ENCODE measurements at places on chromosomes 5 and 9. TPM values are rescaled to one million over a fixed set of nuclear protein-coding genes. Genes with fewer than 3 reads are reported as not detected.

DNA sequence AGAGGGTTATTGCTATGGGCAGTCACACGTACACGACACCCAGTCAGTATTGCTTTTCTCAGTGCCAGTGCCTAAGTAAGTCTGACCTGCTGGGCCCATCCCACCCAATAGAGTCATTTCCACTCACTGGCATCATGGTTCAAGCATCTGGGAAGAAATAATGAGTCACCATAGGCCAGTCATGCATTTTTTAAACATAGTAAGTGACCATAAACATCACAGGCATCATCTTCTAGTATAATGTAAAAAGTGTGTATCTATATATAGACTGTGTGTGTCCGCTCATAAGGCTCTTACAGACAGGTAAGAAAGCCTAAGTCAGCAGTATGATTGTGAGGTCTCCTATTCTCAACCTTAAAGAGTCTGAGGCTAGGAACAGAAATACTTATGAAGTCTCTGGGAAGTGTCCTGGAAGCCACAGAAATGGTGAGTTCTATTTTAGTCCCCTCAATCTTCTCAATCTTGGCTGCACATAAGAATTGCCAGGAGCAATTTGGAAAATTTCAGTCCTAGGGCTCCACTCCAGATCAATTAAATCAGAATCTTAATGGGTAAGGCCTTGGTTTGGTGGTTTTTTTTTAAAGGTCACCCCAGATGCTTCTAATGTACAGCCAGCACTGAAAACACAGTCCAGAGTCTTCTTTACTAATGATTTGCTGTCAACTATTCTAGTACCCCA is 65.2 kb downstream of the ZNF366 start:
- DNase-seq: no peak

GRCh38 chr9:34203275-34203991 is 24.6 kb downstream of the UBAP1 start:
- DNase-seq: peak; percentile 45

DNA sequence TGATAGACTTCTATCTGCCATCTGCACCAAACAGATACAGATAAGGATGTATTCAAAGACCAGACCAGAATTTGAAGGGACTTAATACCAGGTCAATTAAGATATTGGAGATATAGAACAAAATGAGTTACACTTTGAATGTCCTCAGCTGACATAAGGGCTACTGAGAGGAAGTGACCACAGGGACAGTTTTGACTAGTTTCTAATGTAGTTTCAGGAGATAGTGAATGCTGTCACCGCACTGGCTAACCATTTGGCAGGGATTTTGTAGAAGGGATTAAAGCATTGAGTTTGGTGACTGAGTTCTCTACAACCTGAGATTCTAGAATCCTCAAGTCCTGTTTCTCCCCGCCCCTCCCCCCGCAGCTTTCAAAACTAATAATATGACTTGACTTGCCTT is 22.7 kb downstream of the CCNH start:
- DNase-seq: no peak

Gene FCN1
- 3.8 TPM for polyA plus RNA-seq

Gene PCDHGB1
- 0.45 TPM for polyA plus RNA-seq

Gene PRR7
- 0.96 TPM for polyA plus RNA-seq

Gene SERF1A
- polyA plus RNA-seq: 5.8 TPM

DNA sequence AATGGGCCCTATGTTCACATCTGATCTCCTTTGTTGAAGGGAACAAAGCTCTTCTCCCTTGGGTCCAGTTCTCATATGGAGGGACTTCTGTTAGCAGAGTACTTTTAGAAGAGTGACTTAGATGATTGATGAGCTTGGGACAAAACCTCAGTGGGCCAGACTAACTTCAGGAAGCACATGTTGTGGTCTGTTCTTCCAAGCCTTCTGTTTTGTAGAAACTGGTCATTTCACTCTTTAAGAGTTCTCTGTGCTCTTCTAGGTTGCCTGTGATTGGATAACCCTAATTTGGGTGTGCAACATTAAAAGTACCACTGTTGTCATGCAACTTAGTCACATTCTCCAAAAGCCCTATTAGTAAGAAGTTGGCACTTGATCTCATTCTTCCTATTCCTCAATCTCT is 183.5 kb upstream of the ACO1 start:
- DNase-seq: no peak

Gene OBP2B
- polyA plus RNA-seq: not detected

DNA sequence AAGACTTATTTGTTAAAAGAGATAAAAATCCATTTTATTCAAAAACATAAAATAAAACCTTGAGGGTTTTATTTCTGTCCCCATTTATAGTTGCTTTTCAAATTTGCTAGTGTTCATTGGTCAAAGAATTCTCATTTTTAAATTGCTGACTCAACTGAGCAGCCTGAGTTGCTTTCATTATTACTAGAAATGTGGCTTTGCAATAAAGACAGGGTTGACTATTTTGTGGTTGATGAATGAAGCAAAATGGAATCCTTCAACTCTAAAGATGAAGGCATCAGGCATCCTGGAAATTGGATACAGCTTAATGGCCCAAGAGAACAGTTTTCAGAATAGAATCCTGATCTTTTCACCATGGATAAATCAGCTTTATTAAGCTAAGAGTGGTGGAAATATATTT is 23.9 kb upstream of the PPP3R2 start:
- no peak for DNase-seq

- no peak for DNase-seq
Measured at GRCh38 chr5:156687514-156687913, 162.6 kb upstream of the PPP1R2B start.

Gene CLIC3
- polyA plus RNA-seq: 0.54 TPM

Gene DMRT3
- not detected for polyA plus RNA-seq

- no peak for DNase-seq
Measured at GRCh38 chr5:82717738-82718137, 359.5 kb downstream of the TMEM167A start.

Gene WWC1
- 1.0 TPM for polyA plus RNA-seq

Gene ANKRD55
- 0.27 TPM for polyA plus RNA-seq

DNA sequence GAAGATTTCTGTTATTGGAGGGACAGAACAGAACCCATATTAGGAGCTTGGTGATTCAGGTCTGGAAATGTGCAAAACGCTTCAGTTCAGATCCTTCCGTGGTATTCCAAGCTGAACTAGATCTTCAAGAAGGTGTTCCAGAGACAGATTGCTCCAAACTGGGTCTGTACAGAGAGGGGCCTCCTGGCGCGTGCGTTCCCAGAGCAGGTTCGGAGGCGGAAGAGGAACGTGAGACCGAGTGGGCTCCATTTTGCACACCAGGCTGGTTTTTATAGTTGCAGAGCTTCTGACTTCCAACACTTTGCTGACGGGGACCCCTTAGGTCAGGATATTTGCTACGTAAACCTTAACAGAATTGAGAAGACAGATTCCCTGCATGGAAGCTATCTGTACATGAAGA is 16.7 kb upstream of the RPL26L1 start:
- no peak for DNase-seq

- peak; percentile 69 for DNase-seq
Measured at GRCh38 chr5:157575381-157576020, at the start of gene ADAM19. Gene ADAM19, minus strand, starts transcription at chr5:157575775. Its CDS starts 79 bp downstream, at chr5:157575696.

Gene PCDHA6
- polyA plus RNA-seq: not detected

DNA sequence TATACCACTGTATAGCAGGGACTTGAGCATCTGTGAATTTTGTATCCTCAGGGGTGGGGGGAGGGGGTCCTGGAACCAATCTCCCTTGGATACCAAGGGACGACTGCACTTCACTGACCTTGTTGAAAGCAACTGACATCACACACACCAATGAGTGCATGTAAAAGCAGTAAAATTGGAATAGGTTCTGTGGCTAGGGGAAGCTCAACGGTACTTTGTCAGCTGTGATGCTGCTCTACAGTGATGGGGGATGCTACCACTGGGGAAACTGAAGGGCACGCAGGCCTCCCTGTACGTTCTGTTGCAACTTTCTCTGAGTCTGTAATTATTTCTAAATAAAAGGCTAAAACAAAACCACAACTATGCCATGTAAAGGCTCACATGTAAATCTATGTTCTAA is 47.0 kb upstream of the RETREG1 start:
- no peak for DNase-seq

DNA sequence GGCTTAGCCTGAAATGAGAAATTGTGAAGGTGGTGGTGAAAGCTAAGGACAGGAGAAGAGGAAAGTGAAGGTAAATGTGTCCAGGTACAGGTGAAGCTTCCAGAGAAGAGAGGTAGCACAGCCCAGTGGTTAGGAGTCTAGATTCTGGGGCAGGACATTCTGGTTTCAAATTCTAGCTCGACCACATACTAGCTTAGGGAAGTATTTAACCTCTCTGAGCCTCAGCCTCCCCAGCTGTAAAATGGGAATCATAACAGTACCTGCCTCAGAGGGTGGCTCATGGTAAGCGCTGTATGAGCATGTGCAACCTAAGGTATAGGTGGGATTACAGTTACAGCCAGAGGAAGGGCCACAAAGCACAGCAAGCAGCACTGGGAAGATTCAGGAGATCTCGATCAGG is 55.2 kb downstream of the PCDH1 start:
- DNase-seq: no peak

- DNase-seq: no peak
Measured at GRCh38 chr9:71937070-71937625, 25.7 kb downstream of the C9orf85 start.

Gene MRPS30
- 35.0 TPM for polyA plus RNA-seq

Gene ADGRD2
- not detected for polyA plus RNA-seq

Gene IL31RA
- polyA plus RNA-seq: 0.54 TPM

DNA sequence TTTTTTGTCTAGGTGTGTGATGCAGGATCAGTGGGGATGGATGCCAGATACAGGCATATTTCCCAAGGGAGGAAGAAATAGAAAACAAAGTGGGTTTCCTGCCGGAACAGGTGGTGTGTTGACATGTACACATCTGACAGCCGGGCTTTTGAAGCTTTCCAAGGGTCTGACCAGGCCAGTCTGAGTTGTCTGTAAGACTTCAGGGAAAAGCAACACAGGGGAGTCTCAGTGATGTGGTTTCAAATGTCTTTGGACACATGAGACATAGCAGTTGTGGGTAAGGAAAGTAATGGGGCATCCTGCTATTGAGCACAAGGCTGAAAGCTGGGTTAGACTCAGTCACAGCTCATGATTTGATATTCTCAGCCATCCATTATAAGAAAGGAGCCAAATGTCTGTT is 274.9 kb downstream of the PIK3R1 start:
- DNase-seq: no peak

DNA sequence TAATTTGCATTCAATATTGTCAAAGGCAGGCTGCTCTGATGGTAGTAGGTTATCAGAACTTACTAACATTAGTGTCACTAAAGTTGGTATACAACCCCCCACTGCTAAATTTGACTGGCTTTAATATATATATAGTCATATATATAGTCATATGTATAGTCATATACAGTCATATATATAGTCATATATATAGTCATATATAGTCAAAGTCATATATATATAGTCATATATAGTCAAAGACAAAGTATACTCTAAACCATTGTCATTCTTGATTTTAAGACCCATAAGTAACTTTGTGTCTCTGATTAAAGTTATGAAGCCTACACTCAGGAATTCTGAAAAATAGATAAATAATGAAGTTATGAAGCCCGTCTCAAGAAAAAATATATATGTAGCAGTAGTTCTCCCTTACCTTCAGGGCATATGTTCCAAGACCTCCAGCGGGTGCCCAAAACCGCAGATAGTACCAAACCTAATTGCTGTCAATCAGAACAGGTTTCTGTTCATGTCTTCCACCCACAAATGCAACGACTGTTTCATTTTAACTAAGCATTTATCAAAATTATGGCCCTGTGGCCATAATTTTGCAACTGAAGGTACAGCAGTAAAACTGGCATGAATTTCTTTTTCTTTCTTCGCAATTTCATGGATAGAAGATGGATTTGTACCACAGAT is 40.1 kb downstream of the TRPM6 start:
- no peak for DNase-seq

Gene F2RL1
- polyA plus RNA-seq: 0.31 TPM

Gene FOXD4L4
- not detected for polyA plus RNA-seq

DNA sequence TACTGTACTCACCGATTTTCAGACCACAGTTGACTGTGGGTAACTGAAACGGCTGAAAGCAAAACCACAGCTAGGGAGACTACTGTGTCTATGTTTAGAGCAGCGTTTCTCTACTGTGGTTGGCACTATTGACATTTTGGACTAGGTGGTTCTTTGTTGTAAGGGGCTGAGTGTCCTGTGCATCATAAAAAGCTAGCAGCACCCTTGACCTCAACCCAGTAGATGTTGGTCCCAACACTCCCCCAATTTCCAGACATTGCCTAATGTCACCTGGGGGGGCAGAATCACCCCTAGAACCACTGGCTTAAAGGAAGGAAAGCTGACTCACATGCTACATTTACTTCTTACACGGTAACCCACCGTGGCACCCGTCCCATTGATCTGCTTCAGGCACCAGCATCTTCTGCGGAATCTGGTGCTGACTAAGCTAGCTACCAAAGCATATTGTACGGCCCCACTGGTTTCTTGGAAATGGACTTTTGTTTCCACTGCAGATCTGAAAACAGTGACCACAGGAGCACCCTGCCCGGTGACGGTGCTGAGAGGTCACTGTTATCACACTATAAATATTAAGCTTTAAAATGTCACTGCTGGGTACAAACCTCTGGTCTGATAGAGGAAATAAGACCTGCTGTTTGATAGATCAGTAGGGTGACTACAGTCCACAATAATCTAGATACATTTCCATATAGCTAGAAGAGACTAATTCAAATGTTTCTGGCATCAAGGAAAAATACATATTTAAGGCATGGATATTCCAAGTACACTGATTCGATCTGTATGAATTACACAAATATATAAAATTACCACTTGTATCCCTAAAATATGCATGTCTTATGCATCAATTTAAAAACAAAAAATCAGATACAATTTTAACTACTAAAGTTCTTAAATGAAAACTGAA is 151.4 kb downstream of the HSD17B3 start:
- DNase-seq: no peak

GRCh38 chr5:61234019-61234418 is 71.8 kb upstream of the SMIM15 start:
- no peak for DNase-seq

DNA sequence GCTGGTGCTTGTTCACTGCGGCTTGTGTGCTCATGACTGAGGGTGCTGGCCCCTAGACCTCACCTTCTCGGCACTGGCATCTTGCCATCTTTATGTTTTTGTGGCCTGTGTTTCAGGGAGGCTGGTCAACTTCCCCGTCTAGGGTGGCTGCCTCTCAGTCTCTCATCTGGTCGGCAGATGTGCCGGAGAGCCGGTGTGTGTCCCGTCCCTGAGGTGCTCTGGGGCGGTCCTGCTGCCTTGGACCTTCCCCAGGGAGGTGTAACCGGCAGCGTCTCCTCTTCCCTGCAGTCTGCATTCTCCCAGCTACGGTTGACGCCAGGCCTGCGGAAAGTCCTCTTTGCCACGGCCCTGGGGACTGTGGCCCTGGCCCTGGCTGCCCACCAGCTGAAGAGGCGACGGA is 5.6 kb downstream of the MIGA2 start:
- DNase-seq: no peak

- DNase-seq: no peak
Measured at GRCh38 chr5:132734687-132735086, 2.7 kb downstream of the KIF3A start.

- DNase-seq: no peak
Measured at GRCh38 chr9:86508208-86508903, 154.1 kb upstream of the TUT7 start.

DNA sequence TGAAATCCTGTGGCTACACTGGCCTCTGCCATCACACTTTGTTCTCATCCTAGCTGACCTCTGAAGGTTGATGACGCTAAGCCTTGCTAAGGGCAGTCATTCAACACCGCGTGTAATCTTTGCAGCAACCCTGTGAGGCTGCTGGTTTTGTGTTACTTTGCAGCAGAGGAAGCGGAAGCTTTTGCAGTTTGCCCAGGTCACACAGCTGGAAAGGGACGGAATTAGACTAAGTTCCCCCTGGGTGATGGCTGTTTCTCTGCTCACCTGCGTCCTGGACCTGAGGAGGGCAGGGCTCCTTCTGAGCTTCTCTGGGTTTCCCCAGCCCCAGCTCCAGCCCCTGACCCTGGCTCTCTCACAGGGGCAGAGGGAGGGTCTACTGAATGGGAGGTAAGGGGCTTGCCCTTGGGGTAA is 7.3 kb upstream of the SLC25A51 start:
- DNase-seq: no peak
